ENCODE measurements at places on chromosomes 5 and 9.

- DNase-seq = no peak
These were observed 145.9 kb downstream of the MELK start for GRCh38 chr9:36718612-36719011.

- no peak for DNase-seq
These were observed 47.8 kb upstream of the IER5L start for GRCh38 chr9:129225815-129226214.

- DNase-seq = no peak
These were observed 24.1 kb downstream of the TENT4A start for GRCh38 chr5:6737043-6737941.

DNA sequence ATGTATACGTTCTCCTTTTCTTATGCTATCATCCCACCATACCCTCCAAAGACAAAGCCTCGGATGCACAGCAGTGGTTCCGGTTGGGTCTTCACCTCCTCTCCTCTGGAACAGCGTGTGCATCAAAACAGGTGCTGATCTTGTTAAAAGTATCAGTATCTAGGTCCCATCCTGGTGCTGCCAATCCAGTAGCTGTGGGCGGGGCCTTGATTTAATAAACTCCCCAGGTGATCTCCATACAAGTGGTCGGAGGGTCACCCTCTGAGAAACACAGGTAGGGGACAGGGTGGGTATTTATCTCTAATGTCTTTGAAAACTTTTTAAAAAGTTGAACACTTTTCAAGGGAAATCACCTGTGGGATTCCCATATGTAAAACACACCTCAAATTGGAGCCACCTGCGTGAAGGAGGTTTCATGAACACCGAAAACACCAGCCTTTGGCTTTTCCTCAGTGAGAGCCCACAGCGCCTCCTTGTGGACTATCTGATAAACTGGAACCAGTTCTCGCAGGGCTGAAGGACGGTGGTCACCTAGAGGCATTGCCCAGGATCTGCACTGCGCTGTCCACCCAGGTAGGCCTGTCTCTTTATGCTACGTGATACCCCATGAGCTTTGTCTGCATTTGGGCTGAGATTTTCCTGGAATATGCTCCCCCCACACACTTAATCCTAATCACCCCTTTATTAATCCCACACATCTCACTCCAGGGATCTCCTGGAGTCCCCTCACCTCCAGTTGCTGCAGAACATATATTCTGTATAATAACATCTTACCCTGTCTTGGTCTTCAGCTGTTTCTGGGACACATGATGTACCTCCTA lies 80.5 kb upstream of the EPB41L4B start:
- no peak for DNase-seq

DNA sequence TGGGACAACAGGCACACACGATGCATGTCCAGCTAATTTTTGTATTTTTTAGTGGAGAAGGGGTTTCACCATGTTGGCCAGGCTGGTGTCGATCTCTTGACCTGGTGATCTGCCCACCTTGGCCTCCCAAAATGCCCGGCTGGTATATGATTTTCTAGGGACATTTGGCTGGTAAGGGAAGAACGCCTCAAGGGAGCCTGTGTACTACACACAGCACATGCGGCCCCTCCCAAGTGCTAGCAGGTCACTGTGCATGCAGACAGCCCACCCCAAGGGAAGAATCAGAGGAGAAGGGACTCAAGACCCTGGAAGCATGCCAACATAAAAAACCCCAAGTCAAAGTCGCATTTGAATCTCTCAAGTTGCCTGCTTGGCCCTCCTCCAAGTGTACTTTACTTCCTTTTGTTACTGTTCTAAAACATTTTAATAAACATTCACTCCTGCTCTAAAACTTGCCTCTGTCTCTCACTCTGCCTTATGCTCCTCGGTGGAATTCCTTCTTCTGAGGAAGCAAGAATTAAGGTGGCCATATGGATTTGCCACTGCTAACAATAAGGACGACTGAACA lies 24.3 kb upstream of the OTULINL start:
- no peak for DNase-seq

- DNase-seq = no peak
These were observed 115.5 kb downstream of the CARTPT start for GRCh38 chr5:71834601-71835000.

DNA sequence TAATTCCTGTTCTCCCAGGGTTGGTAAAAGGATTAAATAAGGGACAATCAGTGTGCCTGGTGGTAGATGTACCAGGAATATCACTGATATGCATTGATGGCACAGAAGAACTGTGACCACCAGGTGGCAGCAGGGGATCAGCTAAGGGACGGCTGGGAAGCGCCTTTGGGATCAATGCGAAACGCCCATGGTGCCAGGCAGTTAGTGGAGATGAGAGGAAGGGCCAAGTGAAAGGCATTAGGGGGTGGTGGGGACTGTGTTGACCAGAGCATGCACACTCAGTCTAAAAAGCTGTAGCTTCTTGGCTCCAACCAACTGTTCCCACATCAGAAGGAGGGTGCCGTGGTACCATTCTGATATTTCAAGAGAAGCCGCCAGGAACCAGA lies 55.6 kb downstream of the ARHGEF37 start:
- DNase-seq = peak; percentile 25

DNA sequence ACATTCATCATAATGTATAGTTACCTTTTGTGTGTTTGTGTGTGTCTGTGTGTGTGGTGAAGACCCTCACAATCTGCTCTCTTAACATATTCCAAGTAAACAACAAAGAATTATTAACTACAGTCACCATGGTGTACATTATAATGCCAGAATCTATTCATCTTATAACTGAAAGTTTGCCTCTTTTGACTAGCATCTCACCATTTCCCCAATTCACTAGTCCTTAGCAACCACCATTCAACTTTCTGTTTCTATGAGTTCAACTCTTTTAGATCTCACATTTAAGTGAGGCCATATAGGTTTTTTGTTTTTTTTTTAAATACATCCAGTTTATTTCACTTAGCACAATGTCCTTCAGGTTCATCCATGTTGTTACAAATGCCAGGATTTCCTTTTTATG lies 83.6 kb downstream of the SMC2 start:
- no peak for DNase-seq

DNA sequence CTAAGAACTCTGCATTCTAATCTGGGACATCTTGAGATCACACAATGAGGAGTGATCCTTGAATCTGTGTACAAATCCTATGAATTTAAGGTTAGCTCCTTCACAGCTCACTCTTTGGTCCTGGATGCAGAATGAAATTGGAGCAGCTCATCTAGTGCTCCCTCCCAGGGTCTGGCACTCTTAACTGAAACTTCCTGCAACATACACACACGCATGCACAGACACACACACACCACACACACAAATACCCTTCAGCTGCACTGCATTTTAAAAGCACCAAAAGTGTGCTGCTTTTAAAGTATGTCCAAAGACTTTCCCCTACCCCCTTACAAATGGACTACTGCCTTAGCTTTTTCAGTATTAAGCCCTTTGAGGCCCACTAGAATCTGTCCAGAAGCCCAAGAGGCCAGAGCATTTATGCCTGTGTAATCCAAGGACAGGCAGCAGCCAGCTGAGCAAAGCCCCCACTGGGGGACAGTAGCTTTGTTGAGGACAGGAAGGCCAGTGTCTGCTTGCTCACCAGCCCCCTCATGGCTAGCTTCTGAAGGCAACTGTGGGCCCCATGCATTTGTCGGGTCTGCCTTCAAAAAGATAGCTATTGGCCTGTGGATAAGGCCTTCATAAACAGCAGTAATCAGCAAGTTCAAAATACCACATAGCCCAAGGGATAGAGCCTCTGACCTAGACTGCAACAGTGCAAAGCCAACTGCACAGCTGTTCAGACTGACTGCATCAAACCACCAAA lies 43.6 kb downstream of the CDO1 start:
- DNase-seq = no peak

- no peak for DNase-seq
These were observed 3.8 kb upstream of the LCN1 start for GRCh38 chr9:135517407-135517822.

GRCh38 chr9:8890695-8891094 lies 1091.1 kb upstream of the DMAC1 start:
- no peak for DNase-seq

- no peak for DNase-seq
These were observed 400.2 kb upstream of the SGCD start for GRCh38 chr5:155926766-155927165.

- no peak for DNase-seq
These were observed 7.1 kb upstream of the TNFSF8 start for GRCh38 chr9:114937516-114937915.

- DNase-seq = no peak
These were observed 723 bp downstream of the PPP1R26 start for GRCh38 chr9:135480071-135480939.

GRCh38 chr5:138724470-138725146 lies 28.6 kb upstream of the CTNNA1 start:
- no peak for DNase-seq

- no peak for DNase-seq
These were observed 81.7 kb upstream of the LRRC70 start for GRCh38 chr5:62496876-62497275.

GRCh38 chr5:143156572-143156971 lies 246.9 kb downstream of the NR3C1 start:
- no peak for DNase-seq

- no peak for DNase-seq
These were observed 17.3 kb upstream of the DAP start for GRCh38 chr5:10778179-10778910.

DNA sequence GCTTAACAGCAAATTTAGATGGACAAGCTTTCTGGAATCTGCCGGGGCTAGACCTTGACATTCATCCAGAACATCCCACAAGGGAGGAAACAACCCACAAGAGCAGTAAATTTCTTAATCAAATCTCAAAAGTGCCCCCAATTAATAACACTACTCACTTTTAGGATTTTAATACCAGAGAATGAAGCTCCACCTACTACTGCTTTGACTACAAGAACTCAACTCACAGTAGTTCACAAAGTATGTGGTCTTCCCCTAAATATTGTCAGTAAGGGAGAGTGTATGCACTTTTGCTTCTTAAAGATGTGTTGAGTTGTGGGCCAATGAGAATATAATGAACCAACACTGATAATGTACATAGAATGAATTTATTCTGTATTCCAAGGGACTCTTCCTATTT lies 94.7 kb downstream of the EBF1 start:
- no peak for DNase-seq

DNA sequence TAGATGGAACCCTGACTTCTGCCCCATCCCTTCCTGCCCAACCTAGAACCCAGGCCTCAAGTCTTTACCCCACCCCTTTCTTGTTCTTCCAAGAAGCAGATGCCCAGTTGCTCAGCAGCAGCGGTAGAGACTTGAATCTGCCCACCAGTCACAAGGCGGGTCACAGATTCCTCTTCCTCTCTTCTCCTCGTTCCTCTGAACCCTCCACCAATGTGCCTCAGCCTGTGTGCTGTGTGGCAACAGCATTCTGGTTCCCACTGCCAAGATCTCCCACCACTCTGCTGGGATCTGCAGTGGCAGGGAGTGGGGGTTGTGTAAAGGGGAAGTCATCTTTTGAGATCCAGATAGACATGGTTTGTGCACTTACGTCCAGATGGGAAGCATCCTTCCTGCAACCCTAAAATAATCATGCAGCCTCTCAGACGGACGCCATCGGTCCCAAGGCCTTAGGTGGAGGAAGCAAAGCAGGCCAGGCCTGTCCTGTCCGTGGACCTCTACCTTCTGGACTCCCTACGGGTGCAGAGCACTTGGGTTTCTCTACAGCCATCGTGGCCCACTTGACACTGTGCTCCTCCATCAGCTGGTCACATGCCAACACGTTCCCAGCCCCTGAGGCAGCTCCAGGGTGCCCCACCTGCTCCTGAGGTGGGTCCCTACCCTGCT lies 7.7 kb upstream of the RPL26L1 start:
- DNase-seq = no peak

- DNase-seq = no peak
These were observed 49.7 kb downstream of the MYO10 start for GRCh38 chr5:16886366-16886736.

Data from thoracic aorta (tissue), 2 donors.